ENCODE measurements at places on chromosomes 11 and 22.

- DNase-seq: no peak
Observed at GRCh38 chr11:19294444-19294843, 53.7 kb upstream of the E2F8 start.

DNA sequence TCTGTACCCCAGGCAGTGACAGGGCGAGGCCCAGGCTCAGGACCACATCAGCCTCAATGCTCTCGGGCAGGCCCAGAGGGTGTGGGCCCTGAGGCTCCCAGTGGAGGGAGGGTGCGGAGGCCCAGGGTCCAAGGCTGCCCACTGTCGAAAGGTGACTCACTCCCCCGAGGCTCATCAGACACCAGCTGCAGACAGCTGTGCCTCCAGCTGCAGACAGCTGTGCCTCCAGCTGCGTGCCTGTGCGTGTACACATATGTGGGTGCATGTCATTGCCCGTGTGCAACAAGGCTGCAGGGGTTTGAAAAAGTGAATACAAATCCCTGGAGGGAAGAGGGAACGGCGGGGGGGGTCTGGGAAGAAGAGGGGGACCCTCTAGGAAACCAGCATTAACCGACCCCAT, 134.3 kb downstream of the BRD1 start:
- no peak for DNase-seq

DNA sequence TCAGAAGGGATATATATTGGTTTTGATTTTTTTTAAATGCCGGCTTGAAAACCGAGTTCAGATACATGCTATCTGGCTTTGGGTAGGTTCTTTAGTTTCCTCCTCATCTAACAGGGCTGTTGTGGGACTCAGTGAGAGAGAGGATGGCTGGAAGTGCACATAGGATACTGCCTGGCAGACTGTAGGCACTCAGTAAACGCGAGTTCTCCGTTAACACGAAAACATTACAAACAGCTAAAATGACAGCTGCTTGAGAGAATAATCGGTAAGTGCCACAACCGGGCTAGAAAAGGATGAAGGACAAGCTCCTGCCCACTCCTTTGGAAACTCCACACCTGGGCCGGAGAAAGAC, 369 bp downstream of the XRRA1 start:
- DNase-seq: no peak

GRCh38 chr11:118699506-118700220, 20.2 kb upstream of the TREH start:
- DNase-seq: no peak

DNA sequence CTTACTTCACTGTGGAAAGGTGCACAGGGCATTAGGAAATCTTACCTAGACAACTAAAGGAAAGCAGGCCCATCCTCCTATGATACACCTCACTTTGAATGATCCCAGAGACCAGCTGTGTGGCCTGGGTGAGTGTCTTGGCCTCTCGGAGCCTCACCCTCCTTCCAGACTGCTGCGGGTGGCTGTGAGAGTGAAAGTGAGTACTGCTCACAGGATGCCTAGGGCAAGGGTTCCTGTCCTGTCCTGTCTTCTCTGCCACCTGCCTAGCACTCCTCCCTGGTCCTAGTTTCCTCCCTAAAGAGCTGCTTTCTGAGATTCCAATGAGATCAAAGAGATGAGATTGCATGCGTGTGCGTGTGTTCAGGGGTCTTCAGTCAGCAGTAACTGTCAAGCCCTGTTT, 19.5 kb upstream of the ADORA2A start:
- DNase-seq: no peak

Measured in WTC11 (cell line).